Upper lobe of right lung (tissue), 1 donor: ENCODE measurements at places on chromosomes 6 and 20.

DNA sequence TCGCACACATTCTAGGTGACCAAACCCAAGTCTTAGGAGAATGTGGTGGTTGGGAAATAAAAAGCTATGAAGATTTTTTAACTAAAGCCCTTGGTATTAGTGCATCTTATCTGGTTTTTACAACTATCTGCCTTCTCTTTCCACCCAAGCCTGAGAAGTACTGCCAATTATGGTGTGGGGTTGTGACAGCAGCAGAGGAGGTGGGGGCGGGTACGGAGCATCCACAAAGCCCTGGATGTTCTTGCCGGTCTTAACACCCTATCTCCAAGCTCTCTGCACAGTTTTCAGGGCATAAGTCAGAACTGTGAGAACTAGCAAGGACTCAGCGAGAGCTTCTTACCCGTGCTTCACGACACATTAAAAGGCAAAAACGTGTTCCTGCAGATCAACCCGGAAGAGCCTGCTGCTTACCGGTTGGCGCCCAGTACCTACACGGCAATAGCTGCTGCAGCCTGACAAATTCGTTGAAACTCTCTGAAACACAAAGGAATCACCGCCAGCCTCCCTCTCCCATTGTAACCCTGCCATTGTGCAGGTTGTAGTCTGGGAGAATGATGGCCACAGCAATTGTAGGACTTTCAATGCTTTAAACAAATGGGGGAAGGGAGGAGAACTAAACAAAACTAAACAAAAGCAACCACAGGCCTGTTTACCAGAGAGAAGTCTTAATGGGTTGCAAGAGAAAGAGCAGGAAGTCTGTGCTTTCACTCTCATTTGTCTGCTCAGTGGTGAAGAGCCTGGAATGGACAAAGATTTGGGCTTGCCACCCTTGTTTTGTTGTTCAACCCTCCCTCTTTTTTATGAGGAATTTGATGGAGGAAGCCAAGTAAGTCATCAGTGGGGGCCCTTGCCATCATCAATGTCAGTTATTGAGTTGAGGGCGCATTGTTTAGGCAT, 461.0 kb upstream of the JARID2 start:
- DNase-seq: no peak

- no peak for DNase-seq
Observed at GRCh38 chr20:38545771-38546170, 35.2 kb upstream of the ADIG start.

DNA sequence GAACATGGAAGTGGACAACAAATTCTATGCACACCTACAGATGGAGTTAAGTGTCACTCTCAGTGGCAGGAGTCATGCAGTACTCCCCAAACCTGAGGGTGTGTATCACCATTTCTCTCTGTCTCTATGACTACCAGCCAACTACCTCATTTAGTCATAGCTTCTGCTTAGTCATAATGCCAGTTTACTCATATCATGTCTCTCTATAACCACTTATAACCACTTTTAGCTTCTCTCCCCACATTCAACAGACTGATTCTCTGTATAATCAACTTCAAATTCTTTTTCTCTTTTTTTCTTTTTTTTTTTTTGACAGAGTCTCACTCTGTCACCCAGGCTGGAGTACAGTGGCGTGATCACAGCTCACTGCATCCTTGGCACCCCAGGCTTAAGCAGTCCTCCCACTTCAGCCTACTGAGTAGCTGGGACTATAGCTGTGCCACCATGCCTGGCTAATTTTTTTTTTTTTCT, 13.8 kb upstream of the GTF3C6 start:
- no peak for DNase-seq

GRCh38 chr6:55812509-55812908, 62.9 kb downstream of the BMP5 start:
- DNase-seq: no peak

GRCh38 chr6:47348316-47348863, 38.7 kb upstream of the TNFRSF21 start:
- DNase-seq: no peak

- DNase-seq: no peak
Observed at GRCh38 chr6:4102687-4103244, 23.8 kb upstream of the FAM217A start.

DNA sequence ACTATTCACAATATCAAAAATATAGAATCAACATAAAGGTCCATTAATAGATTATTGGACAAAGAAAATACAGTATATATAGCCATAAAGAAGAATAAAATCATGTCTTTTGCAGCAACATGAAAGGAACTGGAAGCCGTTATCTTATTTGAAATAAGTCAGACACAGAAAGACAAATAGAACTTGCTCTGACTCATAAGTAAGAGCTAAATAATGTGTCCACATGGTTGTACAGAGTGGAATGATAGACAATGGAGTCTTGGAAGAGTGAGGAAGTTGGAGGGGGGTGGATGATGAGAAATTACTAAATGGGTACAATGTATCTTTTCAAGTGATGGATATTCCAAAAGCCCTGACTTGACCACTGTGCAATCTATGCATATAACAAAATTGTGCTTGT, 613.5 kb downstream of the PHF3 start:
- no peak for DNase-seq

- DNase-seq: no peak
Observed at GRCh38 chr6:108556250-108556649, 4.5 kb upstream of the FOXO3 start.

DNA sequence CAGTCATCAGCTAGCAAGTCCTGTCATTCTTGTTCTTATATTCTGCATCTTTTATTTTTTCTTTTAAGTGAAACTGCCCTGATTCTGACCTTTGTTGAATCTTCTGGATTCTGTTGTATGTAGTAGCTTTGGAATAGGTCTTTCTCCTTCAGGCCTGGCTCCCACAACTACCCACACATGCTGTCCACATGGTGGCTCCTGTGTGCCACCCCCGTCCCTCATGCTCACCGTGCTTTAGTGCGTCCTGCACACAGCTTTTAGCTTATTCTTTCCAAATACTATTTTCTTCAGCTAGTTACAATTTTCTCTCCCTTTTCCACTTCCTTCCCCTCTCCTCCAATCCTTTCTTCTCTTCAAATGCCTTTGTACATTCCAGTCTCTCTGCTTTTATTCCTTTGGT, 61.8 kb downstream of the CTNNBL1 start:
- DNase-seq: no peak

- DNase-seq: no peak
Observed at GRCh38 chr20:40431611-40432010, 257.4 kb downstream of the MAFB start.

GRCh38 chr20:10659651-10660601, 13.9 kb downstream of the JAG1 start:
- DNase-seq: peak; percentile 82

- no peak for DNase-seq
Observed at GRCh38 chr6:79525272-79526100, 11.7 kb downstream of the LCA5 start.

GRCh38 chr20:34970846-34971560, 15.3 kb downstream of the MYH7B start:
- DNase-seq: no peak

DNA sequence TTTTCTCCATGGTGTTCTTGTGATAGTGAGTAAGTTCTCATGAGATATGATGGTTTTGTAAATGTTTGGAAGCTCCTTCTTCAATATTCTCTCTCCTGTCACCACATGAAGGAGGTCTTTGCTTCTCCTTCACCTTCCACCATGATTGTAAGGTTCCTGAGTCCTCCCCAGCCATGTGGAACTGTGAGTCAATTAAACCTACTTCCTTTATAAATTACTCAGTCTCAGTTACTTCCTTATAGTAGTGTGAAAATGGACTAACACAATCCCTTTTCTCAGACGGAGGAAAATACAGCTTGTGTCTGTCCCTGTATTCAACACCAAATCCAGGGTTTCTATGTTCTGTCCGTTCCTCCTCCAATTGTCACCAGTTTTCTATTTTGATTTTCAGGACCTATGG, 181.0 kb downstream of the ALDH8A1 start:
- DNase-seq: no peak

DNA sequence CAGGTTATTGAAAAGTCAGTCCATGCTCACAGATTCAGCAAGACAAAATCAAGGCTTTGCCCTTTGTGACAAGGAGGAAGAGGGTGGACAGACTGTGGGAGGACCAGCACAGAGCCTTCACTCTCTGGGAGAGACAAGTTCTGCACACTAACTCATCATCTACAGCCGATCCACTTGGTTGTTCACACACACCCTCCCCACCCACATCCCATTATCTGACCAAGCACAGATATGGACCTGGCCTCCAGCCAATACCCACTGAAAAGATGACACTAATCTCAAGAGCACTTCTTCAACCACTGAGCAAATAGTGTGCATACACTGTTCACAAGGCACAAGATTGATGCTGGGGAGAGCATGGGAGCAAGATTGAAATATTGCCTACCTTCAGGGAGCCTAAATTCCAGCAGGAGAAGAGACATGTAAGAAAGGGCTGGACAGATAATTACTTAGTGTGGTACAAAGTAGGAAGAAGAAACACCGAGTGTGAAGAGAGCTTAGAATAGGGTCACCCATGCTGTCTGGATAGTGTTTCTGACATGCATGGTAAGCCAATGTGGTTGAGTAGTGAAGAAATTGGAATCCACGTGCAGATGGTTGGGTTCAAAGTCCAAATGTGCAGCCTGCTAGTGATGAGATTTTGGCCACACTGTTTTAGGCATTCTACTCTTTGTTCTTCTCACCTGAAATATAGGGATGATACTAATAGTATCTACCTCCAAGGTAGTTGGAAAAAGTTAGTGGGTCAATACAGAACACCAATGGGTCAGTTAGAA, 21.7 kb upstream of the IL17A start:
- no peak for DNase-seq

- peak; percentile 84 for DNase-seq
Observed at GRCh38 chr6:37170273-37171200, 585 bp downstream of the PIM1 start.

DNA sequence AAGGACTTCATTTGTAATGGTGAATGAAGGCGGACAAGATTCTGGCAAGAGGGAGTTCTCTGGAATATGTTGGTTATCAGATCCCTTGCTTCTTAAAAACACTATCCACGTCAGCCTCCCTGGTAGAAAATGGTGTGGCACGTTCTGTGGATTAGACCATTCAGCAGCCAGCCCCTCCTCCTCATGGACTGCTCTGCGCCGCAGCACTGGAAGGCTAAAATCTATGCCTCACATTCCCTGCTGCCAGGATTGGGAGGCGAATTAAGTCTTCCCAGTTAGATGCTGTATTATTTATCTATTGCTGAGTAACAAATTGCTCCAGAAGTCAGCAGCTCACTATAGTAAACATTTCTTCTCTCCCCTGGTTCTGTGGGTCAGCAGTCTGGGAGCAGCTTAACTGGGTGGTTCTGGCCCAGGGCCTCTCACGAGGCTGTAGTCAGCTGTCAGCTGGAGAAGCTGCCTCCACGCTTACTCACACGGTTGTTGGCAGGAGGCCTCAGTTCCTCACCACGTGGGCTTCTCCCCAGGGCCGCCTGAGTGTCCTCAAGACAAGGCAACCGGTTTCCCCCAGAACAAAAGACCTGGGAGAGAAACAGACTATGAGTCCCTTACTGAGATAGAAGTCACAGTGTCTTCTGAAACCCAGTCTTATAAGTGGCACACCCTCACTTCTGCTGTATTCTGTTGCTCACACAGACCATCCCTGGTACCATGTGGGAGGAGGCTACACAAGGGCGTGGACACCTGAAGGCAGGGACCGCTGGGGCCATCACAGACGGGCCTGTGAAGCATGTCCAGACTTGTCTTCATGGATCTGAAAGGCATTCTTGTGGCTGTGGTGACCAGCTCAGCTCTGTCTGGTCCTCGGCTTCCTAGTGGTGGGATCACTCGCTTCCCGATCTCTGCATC, 101.0 kb downstream of the NRN1 start:
- DNase-seq: no peak

DNA sequence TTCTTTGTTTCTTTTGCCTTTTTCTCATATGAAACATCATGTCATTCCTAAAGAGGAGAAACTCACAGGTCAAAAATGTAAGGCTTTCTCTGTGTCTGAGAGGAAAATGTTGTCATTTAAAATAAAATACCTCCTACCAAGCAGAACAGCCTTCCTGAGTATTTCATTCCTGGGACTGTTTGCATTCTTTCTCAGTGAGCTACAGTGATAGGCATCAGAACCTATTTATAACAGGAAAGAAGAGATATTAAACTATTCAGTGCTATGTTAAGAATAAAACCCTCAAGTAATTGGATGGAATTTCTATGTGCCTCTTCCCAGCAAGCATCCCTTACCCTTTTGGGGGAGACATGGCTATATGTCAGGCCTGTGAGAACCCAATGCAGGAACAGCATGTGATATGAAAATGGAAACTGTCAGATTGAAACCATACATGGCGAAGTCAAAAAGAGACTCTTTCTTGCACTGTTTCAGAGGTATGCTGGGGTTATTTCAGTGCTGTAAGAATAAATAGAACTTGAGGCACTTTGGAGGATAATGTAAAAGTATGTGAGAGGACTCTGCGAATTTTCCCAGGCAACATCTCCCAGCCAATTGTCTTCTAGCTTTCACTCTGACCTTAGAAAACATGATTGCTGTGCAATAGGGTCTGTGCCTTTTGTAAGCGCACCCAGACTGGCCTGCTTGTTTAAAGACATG, 133.8 kb upstream of the CCN2 start:
- DNase-seq: no peak

DNA sequence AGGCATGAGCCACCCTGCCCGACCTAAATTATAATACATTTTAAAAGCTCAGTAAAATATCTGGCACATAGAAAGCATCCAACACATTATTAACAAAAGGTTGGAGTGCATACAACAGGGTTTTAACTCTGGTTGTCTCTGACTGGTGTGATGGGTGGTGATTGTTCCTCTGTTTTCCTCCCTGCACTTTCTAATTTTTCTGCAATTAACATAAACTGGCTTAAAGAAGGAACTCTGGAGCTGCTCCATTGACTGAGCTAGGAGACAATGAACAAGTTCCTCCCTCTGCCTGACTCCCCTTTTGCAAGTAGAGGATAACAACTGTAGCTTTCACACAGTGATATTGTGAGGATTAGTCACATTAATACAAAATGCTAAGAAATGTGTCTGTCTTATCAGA, 48.5 kb upstream of the SIRPG start:
- DNase-seq: no peak

- no peak for DNase-seq
Observed at GRCh38 chr6:137264311-137265075, 45.3 kb upstream of the IFNGR1 start.

- no peak for DNase-seq
Observed at GRCh38 chr6:57432919-57433684, 115.7 kb downstream of the PRIM2 start.

DNA sequence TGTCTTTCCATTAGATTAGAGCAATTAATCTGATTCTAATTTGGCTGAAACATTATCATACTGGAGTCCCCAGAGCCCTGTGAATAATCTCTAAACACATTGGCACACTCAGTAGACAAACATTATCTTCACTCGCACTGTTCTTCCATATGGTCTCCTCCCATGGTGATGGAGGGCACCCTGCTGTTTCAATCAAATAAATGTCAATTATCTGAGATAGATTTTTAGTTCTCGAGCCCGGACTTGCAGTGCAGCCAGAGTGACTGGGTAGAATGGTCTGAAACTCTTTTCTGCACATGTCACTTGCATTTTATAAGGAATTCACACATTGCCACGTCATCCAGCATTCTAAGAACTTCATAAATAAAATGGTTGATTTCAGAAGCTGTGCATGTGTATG, 90.6 kb upstream of the MAP3K7 start:
- DNase-seq: no peak

GRCh38 chr20:7770046-7770445, 170.2 kb downstream of the HAO1 start:
- DNase-seq: no peak

- DNase-seq: no peak
Observed at GRCh38 chr6:151018046-151018445, 152.5 kb downstream of the MTHFD1L start.
